ENCODE measurements at places on chromosomes 3 and 15. TPM values are rescaled to one million over a fixed set of nuclear protein-coding genes. Genes with fewer than 3 reads are reported as not detected.

Gene NAALADL2
- total RNA-seq: not detected

Gene TRPC1
- total RNA-seq: 3.8 TPM

Gene HGD
- 0.91 TPM for total RNA-seq

Gene TNFAIP8L3
- total RNA-seq: not detected

Gene SKOR1
- total RNA-seq: 0.32 TPM

Gene TAMM41
- 52.3 TPM for total RNA-seq

Gene ATP10A
- 1.6 TPM for total RNA-seq

Gene RBM5
- 464 TPM for total RNA-seq

Gene PARL
- total RNA-seq: 46.7 TPM

Gene C3orf20
- total RNA-seq: 0.34 TPM

Gene FAM81A
- total RNA-seq: 3.8 TPM

Gene GOLGA6L7
- not detected for total RNA-seq

Gene TTLL13
- 0.22 TPM for total RNA-seq

Gene BCL6
- 48.2 TPM for total RNA-seq

Gene CATSPER2
- total RNA-seq: 17.2 TPM

Gene GOLGA8N
- total RNA-seq: 9.6 TPM

Gene CXCR6
- not detected for total RNA-seq

Gene KY
- total RNA-seq: not detected

Gene SERPINI2
- not detected for total RNA-seq

Gene RETNLB
- not detected for total RNA-seq

Gene WDR5B
- 12.3 TPM for total RNA-seq

Gene UBAP1L
- 19.9 TPM for total RNA-seq

Gene SCAANT1
- not detected for total RNA-seq

Gene APOD
- 0.41 TPM for total RNA-seq

Gene DHX36
- total RNA-seq: 132 TPM

Gene CISH
- total RNA-seq: 2.4 TPM

Gene GOLGA6D
- total RNA-seq: not detected

Gene PIGZ
- 3.9 TPM for total RNA-seq

Gene EPHA6
- total RNA-seq: not detected

Gene THBS1
- total RNA-seq: 5.6 TPM

Gene FAM227B
- total RNA-seq: 9.2 TPM

Gene CASR
- total RNA-seq: not detected
